ENCODE measurements at places on chromosomes 4 and X.

- DNase-seq = no peak
These were observed 19.4 kb downstream of the SEPTIN11 start for GRCh38 chr4:76968937-76969336.

- DNase-seq = no peak
These were observed 251.6 kb downstream of the USP46 start for GRCh38 chr4:52407545-52407944.

DNA sequence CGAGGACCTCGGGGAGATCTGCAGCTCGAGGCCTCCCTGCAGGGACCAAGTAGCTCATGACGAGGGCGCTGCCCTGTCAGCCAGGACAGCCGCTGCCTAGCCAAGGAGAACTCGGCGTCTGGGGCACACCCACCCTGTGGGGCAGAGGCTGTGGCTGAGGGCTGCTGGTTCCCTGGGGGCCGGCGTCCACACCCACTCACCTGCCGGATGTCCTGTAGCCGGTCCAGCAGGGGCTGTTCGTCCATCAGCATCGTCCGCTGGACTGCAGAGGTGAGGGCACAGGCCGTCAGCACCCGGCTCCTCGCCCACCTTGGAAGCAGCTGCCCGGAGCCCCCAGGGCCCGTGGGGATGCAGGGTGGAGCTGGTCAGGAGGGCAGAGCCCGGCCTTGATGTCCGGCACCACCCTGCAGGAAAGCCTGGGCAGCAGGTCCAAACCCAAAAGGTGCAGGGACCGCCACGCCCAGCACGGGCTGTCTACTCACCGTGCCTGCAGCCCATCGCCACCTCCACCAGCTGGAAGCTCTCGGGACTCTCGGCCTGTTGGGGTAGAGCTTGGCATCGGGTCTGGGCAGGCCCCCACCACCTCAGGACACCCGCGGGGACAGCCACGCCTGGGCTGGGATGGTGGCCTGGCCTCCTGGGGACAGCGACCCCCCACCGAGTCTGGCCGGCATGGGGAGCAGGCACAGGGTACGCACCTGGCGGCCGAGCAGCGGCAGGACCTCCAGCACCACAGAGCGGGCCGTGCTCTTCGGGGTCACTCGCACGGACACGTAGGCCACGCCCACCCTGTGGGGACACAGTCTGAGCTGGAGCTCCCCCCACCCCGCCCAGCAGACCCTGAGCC, 6.9 kb downstream of the DGKQ start:
- peak; percentile 77 for DNase-seq

- no peak for DNase-seq
These were observed 47.3 kb upstream of the ACSL1 start for GRCh38 chr4:184873054-184873453.

DNA sequence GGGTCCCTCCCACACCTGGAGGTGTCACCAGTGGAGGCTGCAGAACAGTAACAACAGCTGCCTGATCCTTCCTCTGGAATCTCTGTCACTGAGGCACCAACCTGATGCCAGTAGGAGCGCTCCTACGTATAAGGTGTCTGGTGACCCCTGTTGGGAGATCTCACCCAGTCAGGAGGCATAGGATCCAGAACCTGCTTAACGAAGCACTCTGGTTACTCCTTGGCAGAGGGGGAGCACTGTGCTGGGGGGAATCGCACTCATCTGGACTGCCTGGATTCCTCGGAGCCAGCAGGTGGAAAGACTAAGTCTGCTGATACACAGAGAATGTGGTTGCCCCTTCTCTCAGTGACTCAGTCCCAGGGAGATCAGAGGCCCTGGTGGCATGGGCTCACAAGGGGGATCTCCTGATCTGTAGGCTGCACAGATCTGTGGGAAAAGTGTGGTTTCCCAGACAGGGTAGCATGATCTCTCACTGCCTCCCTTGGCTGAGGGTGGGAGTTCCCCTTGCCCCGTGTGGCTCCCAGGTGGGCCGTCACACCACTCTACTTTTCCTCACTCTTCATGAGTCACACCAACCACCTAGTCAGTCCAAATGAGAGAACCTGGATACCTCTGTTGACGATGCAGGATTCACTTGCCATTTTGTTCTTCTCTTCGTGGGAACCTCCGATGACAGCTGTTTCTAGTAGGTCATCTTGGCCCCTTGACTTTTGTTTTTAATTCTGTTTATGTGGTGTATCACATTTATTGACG, 305.9 kb downstream of the IDS start:
- DNase-seq = no peak

GRCh38 chr4:48905363-48906015, 1.1 kb downstream of the OCIAD2 start:
- no peak for DNase-seq

DNA sequence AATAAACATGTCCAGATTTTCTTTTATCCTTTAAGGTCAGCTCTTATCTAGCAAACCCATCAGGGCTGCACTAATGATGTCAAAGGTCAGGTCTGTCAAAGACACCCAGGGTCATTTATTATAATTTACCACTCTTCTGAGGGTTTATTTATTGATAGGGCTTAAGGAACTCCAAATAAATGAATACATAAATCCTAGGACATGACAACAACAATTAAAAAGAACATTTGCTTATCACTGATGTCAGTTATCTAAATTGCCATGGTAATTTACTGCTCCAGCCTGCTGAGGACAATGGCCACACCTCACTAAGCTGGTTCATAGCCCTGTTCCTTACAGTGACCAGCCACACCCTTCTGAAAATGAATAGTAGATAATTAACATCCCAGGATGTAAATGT, 317.1 kb downstream of the UNC5C start:
- DNase-seq = no peak

- DNase-seq = no peak
These were observed 10.6 kb downstream of the ADAM29 start for GRCh38 chr4:174928575-174929253.

- DNase-seq = no peak
These were observed 276.3 kb upstream of the GALNT7 start for GRCh38 chr4:172892300-172892699.

- DNase-seq = no peak
These were observed 1.1 kb downstream of the CFAP99 start for GRCh38 chr4:2419814-2420213.

GRCh38 chr4:105978684-105979296, 83.5 kb downstream of the NPNT start:
- no peak for DNase-seq

DNA sequence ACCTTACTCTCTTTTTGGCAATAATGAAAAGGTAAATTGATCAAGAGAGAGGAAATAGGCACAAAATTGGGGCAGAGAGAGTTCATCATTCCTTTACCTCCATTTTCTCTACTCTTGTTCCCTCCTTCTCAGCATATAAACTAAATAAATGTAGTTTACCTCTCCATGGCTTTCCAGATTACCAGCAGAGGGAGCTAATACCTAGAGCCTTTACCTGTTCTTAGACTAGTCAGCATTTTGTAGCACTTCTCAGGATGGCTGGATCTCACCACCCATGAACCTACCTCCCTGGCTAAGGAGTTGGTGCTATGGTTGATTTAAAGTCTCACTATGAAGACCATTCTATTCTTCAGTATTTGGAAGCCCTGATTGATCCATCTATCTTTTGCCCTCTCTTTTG, 15.7 kb downstream of the OFD1 start:
- DNase-seq = no peak

GRCh38 chrX:21870494-21870893, 14.7 kb downstream of the YY2 start:
- no peak for DNase-seq

- no peak for DNase-seq
These were observed 105.7 kb downstream of the HMX1 start for GRCh38 chr4:8765631-8766590.

- no peak for DNase-seq
These were observed 132.9 kb downstream of the NKX6-1 start for GRCh38 chr4:84366161-84366560.

DNA sequence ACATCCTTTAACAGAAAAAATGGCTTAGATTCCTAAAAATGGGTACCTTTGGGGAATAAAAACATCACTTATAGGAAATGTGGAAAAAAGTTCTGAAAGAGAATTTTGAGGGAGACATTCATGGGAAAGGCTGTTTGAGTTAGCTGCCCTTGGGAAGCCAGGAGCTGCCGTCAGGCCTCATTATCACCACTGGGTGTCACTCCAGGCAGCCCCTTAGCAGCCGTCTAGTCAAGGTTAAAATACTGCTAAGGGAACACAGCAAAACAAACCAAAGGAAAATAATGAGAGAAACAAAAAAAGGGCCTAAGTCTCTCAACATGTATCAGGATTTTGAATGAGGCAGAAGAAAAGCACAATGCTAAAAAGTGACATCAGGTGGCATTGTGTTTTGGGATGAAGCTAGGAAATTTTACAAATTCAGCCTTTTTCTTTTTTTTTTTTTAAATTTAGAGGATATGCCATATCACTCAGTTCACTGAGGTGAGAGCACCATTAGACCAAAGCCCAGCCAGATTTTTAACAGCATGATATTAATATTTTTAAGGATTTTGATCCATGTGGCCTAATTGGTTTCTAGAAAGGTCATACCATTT, 235.3 kb downstream of the GPAT3 start:
- DNase-seq = no peak

- DNase-seq = no peak
These were observed 11.6 kb upstream of the VEGFD start for GRCh38 chrX:15395789-15396188.

DNA sequence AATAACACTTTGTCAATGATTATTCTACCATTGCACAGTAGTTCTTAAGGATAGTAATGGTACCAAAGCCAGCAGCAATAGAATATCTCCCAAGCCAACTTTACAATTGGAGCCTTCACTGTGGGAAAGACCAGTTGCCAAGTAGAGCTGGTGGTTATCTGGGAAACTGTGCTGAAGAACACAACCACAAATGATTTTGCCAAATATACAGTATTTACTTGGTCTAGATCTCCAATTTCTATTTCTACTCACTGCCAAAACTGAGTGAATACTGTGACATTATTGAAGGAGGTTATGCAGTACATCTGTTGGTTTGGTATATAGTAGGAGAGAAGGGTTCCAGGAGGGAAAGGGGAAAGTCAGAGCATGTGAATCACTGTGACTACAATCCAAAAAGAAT, 3.8 kb downstream of the TET2 start:
- no peak for DNase-seq

DNA sequence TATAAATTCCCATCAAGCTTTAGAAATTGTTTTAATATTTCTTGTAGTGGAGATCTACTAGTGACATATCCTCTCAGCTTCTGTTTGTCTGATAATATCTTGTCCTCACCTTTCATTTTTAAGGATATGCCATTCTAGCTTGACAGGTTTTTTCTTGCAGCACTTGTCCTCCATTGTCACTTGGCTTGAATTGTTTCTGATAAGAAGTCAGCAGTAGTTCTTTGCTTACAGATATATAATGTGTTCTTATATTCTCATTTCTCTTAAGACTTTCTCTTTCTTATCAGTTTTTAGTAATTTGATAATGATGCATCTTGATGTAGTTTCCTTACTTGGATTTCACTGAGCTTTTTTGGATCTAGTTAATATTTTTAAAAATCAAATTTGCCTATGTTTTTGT, 120.6 kb upstream of the NUDT6 start:
- no peak for DNase-seq

DNA sequence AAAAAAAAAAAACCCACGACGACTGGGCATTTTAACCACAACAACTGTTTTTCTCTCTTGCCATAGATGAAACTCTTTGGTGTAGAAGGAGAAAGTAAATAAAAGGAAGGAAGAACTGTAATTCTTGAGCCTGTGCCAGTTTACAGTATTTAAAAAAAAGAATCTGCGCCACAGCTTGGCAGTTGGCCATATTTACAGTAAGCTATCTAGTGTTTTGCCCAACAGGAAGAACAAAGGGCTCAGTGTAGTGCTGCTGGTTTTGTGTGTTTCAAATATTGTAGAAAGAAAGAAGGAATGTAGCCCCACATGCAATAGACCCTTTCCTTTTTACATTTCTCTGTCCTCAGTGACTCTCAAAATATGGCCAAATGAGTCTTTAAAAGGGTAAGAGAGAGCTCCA, 66.1 kb downstream of the NR3C2 start:
- DNase-seq = peak; percentile 52

DNA sequence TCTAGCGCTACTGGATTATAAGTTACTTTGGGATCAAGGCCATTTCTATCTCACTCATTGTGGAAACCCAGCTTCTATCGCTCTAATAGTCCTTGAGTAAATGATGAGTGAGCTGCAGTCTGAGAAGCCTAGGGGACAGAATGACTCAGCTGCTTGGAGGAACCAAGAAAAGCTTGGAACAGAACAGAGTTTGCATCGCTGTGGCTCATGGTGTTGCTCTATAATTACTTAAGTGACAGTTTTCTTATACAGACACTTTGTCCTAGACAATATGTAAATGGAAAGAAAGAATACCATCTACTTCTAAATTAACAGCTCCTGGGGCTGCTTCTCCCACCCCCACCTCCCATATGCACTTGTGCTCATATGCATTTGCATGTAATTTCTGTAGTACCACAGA, 156.9 kb downstream of the SLIT2 start:
- no peak for DNase-seq

DNA sequence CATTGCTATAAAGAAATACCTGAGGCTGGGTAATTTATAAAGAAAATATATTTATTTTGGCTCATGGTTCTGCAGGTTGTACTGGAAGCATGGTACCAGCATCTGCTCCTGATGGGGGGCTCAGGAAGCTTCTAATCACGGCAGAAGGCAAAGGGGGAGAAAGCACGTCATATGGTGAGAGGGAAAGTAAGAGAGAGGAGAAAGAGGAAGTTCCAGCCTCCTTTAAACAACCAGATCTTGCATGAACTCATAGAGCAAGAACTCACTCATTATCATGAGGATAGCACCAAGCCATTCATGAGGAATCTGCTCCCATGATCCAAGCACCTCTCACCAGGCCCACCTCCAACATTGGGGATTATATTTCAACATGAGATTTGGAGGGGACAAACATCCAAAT, 125.0 kb upstream of the GRPR start:
- DNase-seq = no peak

- DNase-seq = no peak
These were observed 64.4 kb downstream of the HAUS3 start for GRCh38 chr4:2177443-2178093.

All from upper lobe of left lung (tissue), 6 donors.